T-helper 2 cell (primary cell): ENCODE measurements at places on chromosomes 7 and 10.

DNA sequence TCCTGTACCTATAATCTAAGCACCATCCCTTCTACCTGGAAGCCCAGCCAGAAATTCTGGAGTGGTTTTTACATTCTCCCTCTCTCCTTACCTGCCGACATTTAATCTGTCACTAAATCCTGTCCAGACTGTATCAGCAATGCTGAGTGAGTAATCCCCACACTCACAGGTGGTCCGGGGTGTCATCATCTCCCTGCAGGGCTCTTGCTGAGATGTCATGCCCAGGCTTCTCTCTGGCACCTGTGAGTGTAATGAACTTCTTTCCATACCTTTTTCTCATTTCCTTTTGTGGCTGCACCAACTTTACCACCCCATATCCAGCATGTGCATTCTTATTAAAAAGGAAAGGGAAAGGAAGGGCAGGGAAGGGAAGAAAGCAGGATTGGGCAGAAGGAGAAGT lies 355.2 kb downstream of the CCSER2 start:
- DNase-seq, result no peak

DNA sequence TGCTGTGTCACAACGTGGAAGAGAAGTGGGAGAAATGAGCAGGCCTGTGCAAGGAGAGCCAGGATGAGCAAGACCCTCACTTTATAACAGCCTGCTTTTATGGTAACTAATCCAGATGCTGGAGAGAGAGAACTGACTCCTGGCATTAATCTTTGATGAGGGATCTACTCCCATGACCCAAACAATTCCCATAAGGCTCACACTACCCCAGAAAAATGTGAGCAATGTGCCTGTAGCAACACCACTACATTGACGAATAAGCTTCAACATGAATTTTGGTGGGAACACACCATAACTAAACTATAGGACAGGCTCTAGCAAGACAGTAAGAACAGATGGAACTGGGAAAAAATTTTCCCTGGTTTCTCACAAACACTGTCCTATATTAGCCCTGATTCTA lies 173.6 kb upstream of the PRSS58 start:
- DNase-seq, result no peak

DNA sequence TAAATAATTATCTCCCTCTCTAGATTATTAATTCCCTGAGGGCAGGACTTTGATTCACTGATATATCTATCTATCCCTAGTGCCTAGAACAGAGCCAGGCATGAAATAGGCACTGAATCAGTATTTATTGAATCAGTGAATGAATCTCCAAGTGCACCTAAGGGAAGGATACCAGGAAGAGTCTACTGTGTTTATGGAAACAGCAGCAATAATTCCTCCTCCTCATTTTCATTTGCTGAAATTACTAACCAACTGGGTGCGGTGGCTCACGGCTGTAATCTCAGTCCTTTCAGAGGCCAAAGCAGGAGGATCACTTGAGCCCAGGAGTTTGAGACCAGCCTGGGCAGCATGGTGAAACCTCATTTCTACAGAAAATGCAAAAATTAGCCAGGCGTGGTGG lies 161.2 kb downstream of the TCF7L2 start:
- DNase-seq, result no peak

DNA sequence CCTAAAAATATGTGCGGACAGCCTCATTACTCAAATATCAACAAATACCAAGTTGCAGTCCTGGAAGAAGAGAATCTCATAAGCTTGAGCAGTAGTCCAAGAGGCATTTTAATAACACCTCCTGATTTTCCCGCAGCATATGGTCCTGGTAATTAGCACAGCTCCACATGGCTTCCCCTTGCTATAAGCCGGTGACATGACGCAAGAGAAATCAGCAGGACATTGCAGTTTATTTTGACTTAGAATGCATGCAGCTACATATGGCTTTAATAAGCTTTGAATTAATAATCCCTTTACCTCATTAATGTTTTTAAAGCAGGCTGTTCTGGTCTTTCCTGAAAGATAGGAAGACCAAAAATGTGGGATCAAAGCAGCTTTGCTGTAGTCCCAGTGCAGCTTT lies 137.6 kb downstream of the RAMP3 start:
- DNase-seq, result no peak

GRCh38 chr7:111864291-111864976 lies 302.1 kb upstream of the IMMP2L start:
- DNase-seq, result no peak

GRCh38 chr10:11861341-11861740 lies 38.2 kb downstream of the PROSER2 start:
- DNase-seq, result no peak

DNA sequence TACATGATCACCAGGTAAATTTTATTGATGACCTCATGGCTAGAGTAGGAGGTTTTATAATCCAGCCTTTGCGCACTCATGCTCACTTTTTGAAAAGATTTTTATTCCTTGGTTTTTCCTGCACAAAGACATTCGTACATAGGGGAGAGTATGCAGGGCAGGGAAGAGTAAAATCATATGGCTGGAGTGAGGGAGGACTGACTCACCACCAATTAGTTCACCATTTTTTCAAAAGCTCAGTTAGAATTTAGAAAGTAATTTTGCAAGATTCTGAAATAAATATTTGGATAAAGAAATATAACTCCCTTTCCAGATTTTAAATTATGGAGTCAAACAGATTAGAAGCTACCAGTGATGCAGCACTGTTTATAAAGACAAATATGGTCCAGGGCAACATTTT lies 111.9 kb downstream of the SEMA3D start:
- no peak for DNase-seq

DNA sequence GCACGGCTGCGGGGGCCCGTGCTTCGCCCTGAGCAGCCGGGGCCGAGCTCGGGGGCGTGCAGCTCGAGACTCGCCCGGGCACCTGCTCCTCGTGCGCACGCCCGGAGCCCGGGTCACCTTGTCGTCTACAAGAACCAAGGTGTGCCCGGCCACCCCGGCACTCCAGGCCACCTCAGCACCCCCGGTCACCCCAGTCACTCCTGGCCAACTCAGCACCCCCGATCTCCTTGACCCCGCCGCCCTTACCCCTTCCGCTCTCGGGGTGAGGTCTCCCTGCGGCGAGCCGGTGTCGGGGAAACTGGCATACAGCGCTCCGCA lies 268 bp upstream of the IGFBP3 start:
- no peak for DNase-seq

DNA sequence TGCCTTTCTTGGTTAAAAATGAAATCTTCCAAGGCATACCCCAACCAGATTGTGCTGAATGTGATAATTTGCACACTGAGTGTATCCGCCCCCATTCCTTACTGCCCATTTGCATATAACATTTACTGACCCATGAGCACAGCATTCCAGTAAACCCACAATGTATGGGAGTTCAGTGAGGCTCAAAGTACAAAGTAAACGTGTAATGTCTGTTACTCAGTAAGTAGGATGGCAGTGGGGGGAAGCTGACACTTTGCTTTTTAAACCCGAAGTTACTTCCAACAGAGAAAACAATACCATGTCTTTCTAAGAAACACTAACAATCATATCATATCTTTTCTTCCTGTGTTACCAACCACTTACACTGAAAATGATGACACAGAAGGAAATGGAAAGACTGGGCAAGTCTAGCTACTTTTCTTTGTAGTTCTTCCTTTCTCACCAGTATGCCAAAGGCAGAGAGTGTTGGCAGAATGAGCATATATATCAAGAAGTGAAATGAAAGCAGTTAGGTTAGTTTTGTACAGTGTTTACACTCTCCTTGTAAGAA lies 27.1 kb upstream of the SOSTDC1 start:
- no peak for DNase-seq

GRCh38 chr7:82506702-82507101 lies 63.1 kb upstream of the CACNA2D1 start:
- DNase-seq, result no peak

DNA sequence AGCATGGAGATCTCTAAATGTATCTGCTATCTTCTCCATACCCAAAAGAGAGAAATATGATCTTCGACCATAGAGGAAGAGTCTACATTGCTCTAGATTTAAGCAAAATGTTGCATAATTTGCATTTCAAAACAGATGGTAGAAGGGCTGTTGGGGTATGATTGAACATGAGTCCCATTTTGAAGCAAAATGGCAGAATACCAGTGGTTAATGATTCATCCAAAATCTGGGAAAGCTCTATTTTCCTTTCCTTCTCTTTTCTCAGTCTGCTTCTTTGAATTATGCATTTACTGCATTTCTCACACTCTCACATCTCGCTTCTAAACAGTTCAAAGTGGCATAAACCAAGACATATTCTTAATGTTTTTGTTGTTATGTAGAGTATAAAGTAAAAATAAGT lies 178.5 kb downstream of the MACC1 start:
- no peak for DNase-seq
